SW480 (cell line): ENCODE measurements at places on chromosomes 4 and X.

DNA sequence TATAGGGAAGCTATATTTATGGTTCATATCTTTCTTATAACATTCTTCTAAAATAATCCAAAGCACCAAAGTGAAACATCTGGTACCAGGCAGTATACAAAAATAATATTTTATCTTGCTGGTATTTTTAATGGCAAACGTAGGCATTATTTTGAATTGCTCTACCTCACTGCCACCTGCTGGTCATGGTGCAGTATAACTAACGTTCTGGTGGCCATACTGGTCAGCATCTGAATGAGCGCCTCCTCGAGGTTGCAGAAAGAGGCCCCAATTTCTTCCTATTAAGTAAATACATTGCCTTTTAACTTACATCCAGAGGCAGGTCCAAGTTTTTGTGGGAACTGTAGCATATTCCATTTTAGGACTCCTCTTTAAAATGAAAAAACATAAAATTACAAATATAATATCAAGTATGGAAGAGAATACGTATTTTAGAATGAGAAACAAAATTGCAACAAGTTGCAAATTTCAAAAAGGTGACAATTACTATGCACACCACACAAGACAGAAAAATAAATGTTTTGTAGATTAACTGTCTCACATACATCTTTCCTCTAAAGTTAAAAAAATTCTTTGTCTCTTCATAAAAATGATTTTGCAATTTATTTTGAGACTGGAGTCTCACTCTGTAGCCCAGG is 22.9 kb upstream of the CWH43 start:
- peak; percentile 79 for DNase-seq

DNA sequence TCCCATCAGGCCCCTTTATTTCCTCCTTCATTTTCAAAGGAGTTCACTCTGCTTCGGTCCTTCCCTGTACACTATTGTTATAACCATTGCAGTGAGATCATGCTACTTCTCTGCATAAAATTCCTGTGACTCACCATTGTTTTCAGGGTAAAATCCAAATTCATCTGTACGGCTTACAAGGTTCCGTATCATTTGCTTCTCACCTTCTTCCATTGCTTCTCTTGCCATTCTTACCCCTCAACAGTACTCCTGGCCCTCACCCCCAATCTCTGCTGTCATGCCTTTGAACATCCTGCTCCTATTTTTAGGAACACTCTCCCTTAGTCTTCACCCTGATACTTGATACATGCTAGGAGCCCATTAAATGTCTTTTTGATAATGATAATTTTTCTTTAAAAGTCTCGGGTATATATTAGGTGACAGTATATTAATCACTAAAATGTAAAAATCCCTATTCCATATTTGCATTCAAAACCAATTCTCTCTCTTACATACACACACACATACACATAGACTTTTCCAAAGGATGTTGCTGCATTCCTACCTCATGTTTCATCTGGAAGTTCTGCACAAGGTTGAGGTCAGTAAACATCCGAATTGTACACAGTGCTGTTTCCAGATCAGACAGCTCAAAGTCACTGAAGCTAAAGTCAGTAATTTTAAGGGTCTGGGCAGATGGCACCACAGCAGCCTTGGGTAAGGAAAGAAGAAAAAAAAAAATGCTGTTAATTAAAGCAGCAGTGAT is 103.4 kb downstream of the PDE5A start:
- no peak for DNase-seq

DNA sequence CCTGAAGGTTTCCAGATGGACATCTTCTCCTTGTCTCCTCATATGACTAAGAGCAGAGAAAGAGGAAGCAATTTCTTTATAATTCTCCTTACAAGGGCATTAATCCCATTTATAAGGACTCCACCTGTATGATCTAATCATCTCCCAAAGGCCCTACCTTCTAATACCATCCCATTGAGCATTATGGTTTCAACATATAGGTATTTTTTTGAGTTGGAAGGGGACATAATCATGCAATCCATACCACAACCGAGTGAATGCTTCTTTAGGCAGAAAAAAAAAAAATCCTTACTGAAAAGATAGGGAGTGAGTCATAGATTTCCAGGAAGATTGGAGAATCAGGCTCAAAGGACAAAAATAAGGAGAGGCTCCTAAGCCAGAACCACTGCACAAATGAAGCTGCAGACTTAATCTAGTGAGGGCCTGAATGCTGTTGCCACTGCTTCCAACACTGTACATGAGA is 312.5 kb upstream of the HS3ST1 start:
- DNase-seq, result no peak

DNA sequence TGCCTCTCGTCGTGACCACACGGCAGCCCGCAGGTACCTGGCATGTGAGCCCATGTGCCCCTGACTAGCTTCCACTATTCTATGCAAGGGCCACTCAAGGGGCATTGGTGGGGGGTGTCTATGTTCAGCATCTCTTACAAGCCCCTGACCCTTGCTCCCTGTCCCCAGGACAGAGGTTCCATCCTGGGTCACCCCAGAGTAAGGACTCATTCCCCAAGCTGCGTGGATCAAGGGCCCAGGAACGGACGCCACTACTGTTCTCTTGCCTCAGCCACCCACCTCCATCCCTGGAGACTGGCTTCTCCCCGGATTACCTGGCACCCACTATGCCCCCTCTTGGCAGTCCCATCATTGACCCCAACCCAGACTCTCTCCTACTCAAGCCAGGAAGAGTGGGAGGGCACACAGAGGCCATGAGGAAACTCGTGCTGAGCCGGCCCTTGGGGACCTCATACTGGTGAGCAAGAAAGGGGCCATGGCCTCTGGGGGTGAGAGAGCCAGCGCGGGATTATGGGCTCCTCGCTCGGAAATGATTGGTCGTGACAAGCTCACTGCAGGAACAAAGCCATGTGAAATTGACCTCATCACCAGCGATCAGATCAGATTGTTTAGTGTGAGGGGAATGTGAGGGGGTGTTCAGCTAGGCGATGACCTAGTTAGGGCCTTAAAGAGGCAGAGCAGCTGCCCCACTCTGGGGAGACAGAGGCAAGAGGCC is 50.1 kb upstream of the PJA1 start:
- no peak for DNase-seq

- DNase-seq, result no peak
Measured at GRCh38 chr4:75511841-75512240, 2.4 kb downstream of the RCHY1 start.

DNA sequence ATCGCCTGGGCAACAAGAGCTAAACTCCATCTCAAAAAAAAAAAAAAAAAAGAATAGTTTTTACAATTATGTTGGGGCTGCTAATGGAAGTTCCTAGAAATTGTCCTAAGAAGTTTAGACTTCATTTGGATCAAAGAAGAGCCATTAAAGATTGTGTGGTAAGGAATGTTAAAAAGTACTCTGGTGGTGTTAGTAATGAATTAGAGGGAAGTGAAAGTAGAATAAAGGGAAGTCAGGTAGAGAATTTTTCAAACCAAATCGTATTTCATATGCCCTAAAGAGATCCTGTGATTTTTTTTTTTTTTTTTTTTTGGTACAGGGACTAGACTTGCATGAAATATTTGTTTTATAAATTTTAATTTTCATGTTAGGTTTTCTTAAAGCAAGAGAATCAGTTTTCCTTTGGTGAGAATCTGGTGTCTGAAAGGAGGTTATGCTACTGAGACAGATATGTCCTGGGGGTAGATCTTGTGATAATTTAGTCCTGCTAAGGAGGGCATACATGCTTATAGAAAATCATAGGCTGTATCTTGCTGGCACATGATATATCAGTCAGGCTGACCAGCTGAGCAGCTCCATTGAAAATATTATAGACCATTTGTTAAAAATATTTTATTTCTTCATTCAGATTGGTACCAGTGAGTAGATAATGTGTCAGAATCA is 10.7 kb downstream of the SEC24B start:
- no peak for DNase-seq
